Esophagus squamous epithelium (tissue), 5 donors: ENCODE measurements at places on chromosomes 16 and 17.

DNA sequence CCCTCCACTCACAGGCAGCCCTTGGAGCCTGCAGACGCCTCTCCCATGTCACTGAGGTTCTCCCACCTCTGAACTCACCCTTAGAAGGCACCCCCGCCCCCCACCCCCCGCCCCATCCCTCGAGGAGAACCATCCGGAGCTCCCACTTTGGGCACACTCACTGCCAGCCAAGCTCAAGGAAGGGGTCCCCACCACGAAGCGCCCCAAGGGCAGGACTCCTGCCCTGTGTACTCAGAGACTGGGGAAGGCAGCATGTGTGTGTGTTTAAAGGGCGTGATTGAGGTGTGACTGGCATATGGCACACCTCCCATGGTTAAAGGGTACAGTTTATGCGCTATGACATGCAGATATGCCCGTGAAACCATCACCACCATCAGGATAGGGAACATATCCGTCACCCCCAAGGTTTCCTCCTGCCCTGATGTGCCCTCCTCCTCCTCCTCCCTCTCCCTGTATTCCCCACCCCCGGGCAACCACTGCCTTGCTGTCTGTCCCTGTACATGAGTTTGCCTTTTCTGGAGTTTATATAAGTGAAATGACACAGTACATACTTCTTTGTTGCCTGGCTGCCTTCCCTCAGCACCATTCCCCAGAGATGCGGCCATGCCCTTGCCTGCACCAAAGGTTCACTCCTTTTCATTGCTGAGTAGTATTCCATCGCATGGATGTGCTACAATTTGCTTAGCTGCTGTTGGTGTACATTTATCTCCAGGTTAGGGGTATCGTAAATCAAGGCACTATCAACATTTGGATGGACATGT is 14.0 kb upstream of the RBFOX3 start:
- no peak overlapping the region for H3K4me3 ChIP-seq
- H3K4me1 ChIP-seq, result no peaks in the 10 kb centered on the region
- H3K27ac ChIP-seq, result no peak overlapping the region
- H3K27me3 ChIP-seq, result no peaks in the 10 kb centered on the region
- H3K36me3 ChIP-seq, result no peaks in the 10 kb centered on the region

DNA sequence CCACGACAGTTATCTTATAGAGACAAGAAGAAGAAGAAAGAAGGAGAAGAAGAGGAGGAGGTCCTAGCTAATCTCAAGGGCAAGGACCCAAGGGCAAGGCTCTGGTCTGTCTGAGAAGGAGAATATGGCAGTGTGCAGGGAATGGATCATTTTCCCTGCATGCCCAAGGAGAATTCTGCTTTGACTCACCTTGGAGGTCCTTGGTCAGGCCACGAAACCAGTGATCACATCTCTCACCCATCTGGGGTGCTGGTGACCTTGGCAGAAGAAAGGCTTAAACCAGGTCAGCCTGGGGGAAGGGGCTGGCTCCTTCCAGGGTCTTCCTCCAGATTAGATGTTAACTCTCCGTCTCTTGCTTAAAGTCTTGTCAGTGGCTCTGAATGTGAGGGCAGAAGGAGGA is 1.6 kb upstream of the FMNL1 start:
- H3K36me3 ChIP-seq, result no peaks in the 10 kb centered on the region
- H3K4me3 ChIP-seq, result no peak overlapping the region
- no peak overlapping the region for H3K27ac ChIP-seq
- peaks cover 36% of the 10 kb centered on the region for H3K27me3 ChIP-seq
- H3K4me1 ChIP-seq, result peaks cover 64% of the 10 kb centered on the region

DNA sequence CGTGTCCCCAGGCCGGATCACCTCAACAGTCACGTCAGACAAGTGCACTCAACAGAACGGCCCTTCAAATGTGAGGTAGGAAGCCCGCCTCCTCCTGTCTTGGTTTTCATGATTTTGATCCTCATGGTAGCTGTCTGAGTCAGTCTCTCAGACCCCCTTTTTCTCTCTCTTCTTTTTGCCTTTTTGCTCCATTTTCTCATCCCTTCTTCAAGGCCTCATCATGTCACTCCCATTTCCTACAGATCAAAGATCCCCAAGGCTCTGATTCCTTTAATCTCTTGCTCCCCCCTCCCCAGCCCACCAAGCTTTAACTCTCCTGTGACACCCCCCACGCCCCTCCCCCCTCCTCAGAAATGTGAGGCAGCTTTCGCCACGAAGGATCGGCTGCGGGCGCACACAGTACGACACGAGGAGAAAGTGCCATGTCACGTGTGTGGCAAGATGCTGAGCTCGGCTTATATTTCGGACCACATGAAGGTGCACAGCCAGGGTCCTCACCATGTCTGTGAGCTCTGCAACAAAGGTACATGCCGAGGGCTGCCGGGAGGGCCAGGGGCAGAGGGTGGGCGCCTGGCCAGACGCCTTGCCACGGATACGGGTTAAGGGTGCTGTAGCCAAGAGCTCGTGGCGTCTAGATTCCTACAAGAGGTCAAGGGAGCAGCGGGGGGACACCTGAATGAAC is 2.0 kb downstream of the MAZ start:
- DNase-seq, result no peak
- peak overlapping the region; percentile 91 for H3K27ac ChIP-seq
- peaks cover 14% of the 10 kb centered on the region for H3K36me3 ChIP-seq
- H3K4me3 ChIP-seq, result peak overlapping the region; percentile 72
- H3K27me3 ChIP-seq, result peaks cover 17% of the 10 kb centered on the region

GRCh38 chr17:59830007-59830630 is 62.6 kb downstream of the TUBD1 start:
- H3K27ac ChIP-seq, result peak overlapping the region; percentile 85
- DNase-seq, result no peak
- H3K36me3 ChIP-seq, result no peaks in the 10 kb centered on the region
